ENCODE measurements at places on chromosomes 13 and 19. TPM values are rescaled to one million over a fixed set of nuclear protein-coding genes. Genes with fewer than 3 reads are reported as not detected.

SMIM17 gene
- 1.3 TPM for polyA plus RNA-seq

CCDC194 gene
- polyA plus RNA-seq: 0.45 TPM

IGSF23 gene
- polyA plus RNA-seq: not detected

CEBPA gene
- polyA plus RNA-seq: 4.7 TPM

ZNF382 gene
- 5.9 TPM for polyA plus RNA-seq

MBD3L2 gene
- not detected for polyA plus RNA-seq

DACT3 gene
- polyA plus RNA-seq: 19.8 TPM

LAIR2 gene
- polyA plus RNA-seq: 0.65 TPM

TICAM1 gene
- 4.8 TPM for polyA plus RNA-seq

MAG gene
- polyA plus RNA-seq: 5.4 TPM

CGB3 gene
- polyA plus RNA-seq: not detected

PSG2 gene
- polyA plus RNA-seq: not detected

ZNF491 gene
- 1.2 TPM for polyA plus RNA-seq

IGLON5 gene
- polyA plus RNA-seq: 13.9 TPM

CYP4F2 gene
- polyA plus RNA-seq: 1.8 TPM

KLF2 gene
- polyA plus RNA-seq: 40.2 TPM

BRSK1 gene
- polyA plus RNA-seq: 12.8 TPM

ZNF285 gene
- polyA plus RNA-seq: 5.4 TPM

ZNF534 gene
- polyA plus RNA-seq: 2.1 TPM

LILRA1 gene
- 0.62 TPM for polyA plus RNA-seq

LIM2 gene
- 0.91 TPM for polyA plus RNA-seq

DPF1 gene
- 3.6 TPM for polyA plus RNA-seq

PEG3 gene
- polyA plus RNA-seq: 65.9 TPM

IGFL3 gene
- polyA plus RNA-seq: not detected

Data from testis (tissue), 5 donors.